Stimulated activated CD4-positive, alpha-beta T cell treated with anti-CD3 and anti-CD28 coated beads, Interleukin-12 subunit alpha, Interleukin-12 subunit beta, amount 100 ng/mL, for 24 hours (primary cell): ENCODE measurements at places on chromosomes 12 and 14.
A peak's percentile ranks its signal among the peaks of the same experiment; 100 is the strongest.

DNA sequence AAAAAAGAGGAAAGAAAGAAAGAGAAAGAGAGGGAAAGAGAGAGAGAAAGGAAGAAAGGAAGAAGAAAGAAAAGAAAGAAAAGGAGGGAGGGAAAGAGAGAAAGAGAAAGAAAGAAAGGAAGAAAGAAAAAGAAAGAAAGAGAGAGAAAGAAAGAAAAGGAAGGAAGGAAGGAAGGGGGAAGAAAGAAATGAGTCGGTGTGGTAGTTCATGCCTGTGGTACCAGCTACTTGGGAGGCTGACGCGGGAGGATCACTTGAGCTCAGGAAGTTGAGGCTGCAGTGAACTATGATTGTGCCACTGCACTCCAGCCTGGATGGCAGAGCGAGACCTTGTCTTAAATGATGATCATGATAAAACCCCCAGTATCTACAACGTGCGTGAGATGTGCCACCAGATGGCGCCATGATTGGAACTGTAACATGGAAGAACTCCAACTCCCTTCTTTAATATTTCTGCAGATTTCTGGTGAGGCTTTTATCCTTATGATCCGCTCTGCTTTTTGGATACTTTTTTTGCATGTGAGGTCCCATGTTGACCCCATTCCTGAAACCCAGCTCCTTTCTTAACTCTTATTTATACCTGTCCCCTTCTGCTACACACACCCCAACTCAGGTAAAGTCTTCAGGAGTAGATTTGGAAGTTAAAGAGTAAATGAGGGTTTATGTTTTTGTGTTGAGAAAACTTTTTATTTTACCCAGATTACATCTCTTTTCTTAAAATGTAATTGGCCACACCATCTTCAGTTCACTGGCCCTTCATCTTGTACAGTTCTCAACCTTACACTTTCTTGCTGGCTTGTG is 25.6 kb downstream of the RNASE10 start:
- DNase-seq = peak; percentile 45

DNA sequence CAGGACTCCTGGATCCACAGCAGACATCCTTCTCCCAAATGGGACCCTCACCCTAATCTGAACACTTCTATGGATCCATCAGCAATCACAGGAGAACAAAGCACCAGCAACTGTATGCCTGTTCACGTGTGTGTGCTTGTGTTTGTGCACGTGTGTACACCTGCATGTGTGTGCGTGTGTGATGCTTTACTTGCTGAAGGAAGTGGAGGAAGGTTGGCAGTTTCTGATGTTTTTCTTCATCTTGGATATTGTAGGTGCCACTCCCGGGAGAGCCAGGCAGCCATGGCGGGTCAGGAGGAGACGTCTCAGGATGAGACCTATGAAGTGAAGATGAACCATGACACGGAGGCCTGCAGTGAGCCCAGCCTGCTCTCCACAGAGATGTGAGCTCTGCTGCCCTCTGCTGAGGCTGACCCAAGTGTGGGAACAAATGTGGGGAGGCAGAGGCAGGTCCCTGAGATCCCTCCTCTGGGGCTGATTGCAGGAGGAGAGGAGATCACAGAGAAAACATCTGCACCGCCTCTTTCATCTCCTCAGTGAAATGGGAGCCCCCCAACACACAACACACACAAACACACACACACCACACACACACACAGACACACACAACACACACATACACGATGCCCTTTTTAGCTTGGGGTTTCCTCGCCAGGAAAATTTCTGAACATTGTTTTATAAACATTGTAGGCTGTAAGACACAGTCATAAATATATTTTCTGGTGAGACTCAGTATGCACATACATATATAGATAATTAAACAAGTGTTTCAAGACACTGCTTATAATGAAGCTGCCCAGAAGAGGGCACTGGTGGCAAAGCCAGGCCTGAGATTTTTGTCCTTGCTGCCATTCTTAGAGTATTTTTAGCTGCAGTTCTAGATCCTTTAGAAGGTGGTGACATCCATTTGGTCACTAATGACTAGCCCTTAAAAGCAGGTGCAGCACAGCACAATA is 112.2 kb upstream of the FKBP4 start:
- no peak for DNase-seq

DNA sequence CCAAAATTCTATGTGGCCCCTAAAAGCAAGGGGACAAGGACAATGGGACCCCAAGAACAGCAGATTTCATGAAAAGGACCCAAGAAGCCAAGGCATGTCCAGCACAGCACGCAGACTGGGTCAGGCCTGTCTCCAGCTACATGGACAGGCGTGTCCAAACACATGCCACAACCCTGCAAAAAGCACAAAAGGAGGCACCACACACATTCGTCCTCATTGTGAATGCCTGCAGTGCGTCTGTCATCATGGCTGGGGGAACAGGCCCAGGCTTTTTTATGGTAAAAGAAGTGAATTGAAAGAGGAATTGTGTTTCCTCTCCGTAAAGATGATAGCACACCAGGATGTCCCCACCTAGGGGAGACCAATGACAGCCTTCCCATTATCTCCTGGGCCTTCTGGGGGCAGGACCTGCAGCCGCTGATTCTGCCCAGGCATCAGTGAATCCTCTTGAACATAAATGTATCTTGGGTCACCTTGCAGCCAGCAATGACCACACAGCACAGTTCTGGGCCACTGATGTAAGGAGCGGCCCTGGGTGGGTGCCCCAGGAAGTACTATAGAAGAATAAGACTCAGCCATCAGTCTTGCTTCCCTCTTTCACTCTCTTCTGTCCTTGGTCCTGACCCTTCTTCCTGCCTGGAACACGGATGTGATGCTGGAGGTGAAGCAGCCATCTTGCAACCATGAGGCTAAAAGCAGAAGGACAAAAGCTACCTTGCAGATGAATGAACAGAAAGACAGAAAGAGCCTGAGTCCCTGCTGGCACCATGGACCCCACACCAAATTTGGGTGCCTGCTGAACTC is 29.8 kb upstream of the C14orf180 start:
- no peak for DNase-seq

DNA sequence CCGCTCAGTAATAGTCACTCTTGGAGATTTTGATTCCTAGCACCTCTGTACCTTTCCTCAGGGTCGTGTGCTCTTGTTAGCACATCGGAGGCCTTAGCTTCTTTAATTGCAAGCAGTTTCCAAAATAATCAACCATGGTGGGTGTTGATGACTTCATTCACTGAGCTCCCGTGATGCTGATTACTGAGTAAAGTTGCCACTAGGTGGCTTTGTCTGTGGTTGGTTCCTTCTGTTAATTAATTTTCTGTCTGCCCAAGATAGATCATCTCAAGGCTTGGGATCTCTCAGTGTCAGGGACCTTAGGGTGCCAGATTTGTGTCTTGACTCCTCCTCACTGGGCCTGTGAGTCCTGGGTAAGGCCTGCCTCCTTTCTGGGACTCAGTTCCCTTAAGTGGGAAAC is 54.3 kb downstream of the PTPN11 start:
- no peak for DNase-seq

DNA sequence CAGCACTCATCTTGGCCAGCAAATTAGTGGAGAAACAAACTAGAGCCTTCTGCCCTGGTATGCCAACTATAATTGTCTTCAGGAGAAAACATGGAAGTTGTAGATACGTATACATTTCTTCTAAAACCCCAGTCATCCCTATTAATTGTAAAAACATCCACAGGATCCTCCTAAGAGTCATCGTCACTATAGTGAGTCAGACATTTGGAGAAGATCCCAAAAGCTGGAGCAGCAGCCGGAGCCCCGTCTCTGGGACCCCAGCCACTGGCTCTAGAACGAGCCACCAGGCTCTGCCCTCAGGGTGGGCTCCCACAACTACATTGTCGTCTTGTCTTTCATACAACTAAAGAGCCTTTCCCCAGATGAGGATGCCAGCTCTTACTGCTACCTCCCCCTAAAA is 15.5 kb downstream of the PRKAB1 start:
- no peak for DNase-seq

GRCh38 chr12:53696285-53696654 is 20.4 kb upstream of the ATP5MC2 start:
- DNase-seq = no peak

GRCh38 chr14:53519137-53519536 is 366.0 kb upstream of the DDHD1 start:
- DNase-seq = no peak

DNA sequence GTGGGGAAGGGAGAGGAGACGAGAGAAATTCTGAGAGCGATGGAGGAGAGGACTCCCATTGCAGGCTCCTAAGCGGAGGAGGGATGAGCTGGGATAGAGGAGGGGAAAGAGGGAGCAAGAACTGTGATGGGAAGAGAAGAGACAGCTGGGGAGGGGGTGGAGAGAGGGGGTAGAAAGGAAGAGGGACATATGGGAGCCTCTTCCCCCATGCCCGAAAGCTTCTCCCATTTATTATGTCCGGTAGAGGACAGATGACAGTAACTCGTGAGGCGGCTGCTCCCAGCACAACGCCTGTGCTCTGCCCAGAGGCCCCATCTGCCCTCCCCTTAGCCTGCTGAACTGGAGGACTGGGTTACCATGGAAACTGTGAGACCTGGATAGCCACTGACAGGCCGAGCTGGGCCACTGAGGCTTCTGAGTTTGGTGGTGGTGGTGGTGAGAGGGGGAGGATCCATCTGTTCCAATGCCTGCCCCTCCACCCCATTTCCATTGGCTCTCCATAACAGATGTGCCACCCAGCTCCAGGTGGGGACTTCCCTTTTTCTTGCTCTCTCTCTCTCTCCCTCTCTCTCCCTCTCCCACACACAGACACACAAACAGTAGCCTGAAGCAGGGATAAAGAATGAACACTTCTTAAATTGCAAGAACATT is 8.3 kb downstream of the CPNE6 start:
- no peak for DNase-seq

DNA sequence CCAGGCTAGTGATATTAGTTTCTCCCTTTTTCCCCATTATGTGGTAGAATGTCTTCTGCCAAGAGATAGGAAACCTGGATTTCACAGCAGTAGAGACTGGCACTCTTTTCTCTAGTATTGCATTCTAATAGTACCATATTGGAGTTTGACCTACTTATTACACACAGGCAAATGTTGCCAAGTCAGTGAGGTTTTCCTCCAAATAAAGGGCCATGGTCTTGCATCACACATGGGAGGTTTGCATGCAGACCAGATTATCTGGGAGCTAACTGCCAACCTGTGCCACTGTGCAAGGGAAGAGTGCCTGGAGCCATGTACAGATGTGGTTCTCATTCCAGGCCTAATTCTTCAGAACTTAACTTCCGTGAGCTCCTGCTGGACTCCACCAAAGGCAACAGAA is 113.3 kb downstream of the ANO6 start:
- no peak for DNase-seq

DNA sequence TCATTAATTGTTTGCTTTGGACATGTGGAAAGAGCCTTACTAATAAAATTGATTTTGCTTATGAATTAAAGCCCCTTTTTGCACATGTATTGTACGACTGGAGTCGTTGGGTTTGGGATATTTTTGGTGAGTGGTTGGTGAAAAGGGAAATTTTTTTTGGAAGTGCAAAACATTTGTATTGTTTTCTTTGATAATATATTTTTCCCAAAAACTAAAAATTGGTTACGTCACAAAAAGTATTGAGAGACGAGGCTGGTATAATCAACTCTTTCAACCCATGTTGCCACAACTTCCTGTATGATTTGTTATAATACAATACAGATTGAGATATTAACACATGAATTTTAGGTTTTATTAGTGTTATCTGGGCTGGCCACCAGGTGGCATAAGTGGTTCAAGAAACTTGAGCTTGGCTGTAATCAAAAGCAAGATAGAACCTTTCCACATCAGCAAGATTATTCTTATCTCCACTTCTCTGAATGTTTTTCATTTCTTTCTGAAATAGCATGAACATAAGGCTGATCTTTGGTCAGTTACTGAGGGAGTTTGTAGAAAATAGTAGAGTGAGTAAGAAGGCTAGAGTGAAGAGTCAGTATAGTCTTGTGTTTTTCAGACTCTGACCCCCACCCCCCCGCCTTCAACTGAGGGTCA is 8.7 kb downstream of the NGDN start:
- DNase-seq = peak; percentile 9
